NCI-H69 (cell line): ENCODE measurements at places on chromosomes 16 and 17.

DNA sequence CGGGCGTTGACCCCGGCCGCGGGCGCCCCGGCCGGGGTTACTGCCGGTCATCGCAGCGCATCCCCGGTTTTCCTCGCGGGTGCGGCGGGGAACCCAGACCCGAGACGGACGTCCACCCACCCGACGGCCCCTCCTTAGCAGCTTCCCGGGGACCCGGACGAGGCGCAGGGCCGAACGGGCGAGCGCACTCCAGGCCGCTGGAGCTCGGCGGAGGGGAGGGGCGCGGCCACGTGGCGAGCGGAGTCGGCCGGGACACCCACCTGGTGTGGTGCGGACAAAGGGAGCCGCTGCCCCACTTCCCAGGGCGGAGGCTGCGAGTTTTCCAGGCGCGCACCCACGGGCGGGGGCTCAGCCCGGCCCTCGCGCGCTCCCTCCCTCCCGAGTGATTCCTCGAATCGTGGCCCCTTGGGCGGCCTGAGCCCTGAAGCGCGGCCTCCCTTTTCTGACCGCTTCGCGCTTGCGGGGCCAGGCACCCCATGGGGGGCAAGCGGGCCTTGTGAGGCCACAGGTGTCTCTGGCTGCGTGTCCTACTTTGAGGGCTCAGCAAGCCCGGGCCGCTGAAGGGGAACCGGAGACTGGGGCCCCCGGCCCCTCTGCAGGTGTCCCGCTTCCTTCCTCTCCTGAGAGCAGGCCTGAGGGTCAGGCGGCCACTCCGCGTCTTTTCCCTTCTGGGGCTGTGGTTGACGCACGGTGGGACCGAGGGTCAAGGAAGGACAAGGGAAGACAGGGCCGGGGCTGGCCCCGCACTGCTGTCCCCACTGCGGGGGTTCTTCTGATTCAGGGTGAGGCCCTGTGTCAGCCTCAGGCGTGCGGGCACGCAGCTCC, 1.1 kb upstream of the FASN start:
- peak; percentile 84 for DNase-seq

GRCh38 chr17:9232155-9232475, 210.8 kb downstream of the NTN1 start:
- no peak for DNase-seq

DNA sequence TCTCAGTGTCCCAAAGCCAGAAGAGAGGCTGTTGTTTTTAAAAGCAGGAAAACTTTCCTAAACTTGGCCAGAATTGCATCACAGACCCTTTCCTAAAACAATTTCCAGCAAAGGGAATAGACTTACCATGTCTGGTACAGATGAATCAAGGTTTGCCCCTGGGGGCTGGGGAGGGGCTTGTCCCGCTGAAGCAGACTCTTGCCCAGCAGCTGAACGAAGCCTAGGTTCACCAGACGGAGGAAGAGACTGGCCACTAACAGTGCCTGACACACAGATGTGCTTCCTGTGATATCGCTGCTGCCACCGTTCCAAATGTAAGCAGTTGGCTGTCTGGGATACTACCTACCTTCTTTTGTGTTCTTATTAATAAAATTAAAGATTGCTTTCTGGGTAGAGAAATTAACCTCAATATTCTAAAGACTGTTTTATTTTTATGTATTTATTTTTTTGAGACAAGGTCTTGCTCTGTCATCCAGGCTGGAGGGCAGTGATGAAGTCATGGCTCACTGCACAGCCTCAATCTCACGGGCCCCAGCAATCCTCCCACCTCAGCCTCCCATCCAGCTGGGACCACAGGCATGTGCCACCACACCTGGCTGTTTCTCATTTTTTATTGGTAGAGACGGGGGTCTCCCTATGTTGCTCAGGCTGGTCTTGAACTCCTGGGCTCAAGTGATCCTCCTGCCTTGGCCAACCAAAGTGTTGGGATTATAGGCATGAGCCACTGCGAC, 13.5 kb downstream of the PRCD start:
- no peak for DNase-seq

- no peak for DNase-seq
Measured at GRCh38 chr16:48426244-48427141, 41.3 kb upstream of the SIAH1 start.

DNA sequence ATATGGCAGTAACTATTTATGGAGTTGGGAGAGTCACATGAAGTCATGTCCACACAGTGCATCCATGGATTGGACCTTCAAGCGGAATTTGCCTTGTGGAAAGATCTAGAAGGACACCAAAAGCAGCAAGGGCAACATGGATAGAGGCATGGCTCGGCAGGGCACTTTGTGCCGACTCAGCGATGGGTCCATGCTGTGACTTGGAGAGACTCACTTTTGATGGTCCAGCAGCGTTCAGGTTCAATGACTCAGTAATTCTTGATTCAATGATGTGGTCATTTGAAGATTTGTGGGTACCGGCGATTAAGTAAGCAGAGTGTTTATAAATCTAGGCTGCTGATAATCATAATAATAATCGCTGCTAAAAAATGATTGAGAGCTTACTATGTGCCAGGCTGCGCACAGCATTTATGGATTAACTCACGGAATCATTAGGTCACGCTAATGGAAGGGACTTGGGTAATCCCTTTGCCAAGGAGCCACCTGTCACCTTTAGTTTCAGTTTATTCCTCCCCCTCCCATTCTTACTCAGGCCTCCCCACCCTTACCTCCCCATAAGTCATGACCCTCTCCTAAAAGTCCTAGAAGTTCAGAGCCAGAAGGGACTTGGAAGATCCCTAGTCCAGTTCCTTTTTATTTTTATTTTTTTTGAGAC, 127.5 kb upstream of the CRHR1 start:
- DNase-seq, result no peak

- peak; percentile 66 for DNase-seq
Measured at GRCh38 chr17:34420254-34420766, 57.3 kb upstream of the CCL1 start.

DNA sequence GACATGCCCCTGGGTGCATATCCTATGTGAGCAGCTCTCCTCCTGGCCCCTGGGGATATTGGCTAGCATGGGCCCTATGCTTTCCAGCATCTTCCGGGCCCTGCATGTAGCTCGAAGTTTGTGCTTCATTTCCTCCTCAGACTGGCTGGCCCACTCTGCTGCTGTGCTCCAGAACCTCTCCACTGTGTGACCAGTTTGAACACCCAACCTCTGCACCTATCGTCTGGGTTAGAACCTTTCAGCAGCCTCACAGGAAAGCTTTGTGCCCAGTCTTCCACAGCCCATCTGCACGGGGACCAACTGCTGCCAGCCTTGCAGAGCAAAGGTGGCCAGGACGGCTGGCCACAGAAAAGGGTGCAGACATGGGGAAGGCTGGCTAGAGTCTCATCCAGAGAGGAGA, 10.2 kb upstream of the CLEC18B start:
- no peak for DNase-seq

- no peak for DNase-seq
Measured at GRCh38 chr16:30046178-30046577, 15.1 kb upstream of the TLCD3B start.

- DNase-seq, result peak; percentile 61
Measured at GRCh38 chr17:73595479-73595878, 48.8 kb downstream of the SDK2 start.

GRCh38 chr17:32266051-32266388, 388 bp downstream of the RHBDL3 start:
- DNase-seq, result peak; percentile 50

- DNase-seq, result no peak
Measured at GRCh38 chr17:2978991-2979390, 84.4 kb downstream of the OR1D5 start.

- no peak for DNase-seq
Measured at GRCh38 chr17:41419716-41420115, 4.7 kb downstream of the KRT37 start.

DNA sequence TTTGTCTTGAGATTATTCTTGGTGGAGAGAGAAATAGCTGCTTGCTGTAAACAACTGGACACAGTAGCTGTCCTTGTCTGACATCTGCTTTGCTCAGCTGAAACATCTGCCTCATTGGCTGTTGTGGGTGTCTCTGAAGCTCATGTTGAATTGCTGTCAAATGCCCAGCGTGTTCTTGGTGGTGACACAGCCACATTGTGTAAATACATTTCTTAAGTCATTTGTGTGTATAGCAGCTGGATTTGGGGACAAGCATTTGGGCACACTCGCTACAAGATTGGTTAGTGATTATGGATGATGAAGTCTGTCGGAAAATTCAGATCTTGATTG, 5.3 kb downstream of the FAM234A start:
- no peak for DNase-seq

- DNase-seq, result peak; percentile 68
Measured at GRCh38 chr16:85206472-85207356, 94.4 kb upstream of the CIBAR2 start.

- DNase-seq, result peak; percentile 70
Measured at GRCh38 chr16:12833926-12834325, 30.2 kb upstream of the CPPED1 start.

DNA sequence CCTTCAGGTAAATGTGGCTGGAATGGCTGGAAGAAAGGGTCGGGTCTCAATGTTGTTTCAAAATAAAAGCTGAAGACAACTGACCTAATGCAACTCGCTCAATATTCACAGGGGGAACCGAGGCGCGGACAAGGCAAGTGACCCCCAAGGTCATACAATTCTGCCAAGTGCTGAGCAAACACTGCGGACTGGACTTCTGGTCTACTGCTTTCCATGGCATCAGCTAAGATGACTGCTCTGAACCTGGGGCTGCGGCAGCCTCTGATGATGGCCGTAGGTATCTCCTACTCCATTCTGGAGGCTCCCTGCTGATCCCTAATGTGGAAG, 21.9 kb downstream of the CA4 start:
- DNase-seq, result no peak

DNA sequence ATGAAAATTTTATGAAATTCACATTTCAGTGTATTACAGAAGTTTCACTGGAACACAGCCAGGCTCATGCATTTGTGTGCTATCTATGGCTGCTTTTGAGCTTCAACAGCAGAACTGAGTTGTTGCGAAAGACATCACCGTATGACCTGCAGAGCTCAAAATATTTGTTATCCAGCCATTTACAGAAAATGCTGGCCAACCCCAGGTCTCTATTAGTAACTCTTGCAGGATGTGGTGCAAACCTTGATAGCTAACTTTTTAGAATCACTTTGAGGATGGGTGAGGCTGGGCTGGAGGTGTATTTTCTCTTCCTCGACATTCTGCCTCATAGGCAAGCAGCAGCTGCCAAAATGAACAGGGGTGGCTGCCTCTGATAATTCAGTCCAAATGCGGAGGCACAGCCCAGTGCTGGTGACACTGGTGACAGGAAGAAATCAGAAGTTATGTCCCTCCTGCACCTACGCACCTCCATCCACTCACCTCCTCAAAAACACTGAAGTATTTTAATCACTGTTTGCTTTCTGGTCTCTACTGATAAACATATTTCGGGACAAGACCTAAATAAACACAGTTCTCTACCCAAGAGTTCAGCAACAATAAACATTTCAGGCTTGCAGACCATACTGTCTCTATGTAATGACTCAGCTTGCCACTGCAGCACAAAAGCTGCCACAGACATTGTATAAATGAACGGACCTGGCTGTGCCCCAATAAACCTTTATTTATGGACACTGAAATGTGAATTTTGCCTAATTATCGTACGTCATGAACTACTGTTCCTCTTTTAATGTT, 28.5 kb downstream of the ARHGAP17 start:
- no peak for DNase-seq

- DNase-seq, result peak; percentile 88
Measured at GRCh38 chr17:50603340-50603739, 31.3 kb upstream of the ABCC3 start.

DNA sequence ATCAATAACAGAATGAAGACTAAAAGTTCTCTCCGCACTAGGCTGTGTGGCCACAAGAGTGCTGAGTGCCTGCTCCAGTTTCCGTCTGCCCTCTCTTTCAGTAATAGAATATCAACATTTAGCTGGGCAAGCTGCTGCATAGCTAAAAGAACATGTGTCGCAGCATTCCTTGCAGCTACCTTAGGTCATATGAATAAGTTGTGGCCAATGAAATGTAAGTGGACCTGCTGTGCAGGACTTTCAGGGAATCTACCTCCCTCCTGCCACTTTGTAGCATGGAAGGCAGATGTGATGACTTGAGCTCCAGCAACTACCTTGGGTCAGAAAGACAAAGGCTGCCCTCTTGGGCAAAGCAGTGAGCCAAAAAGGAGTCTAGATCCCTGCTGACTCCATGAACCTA, 25.4 kb downstream of the SLC39A11 start:
- no peak for DNase-seq

- no peak for DNase-seq
Measured at GRCh38 chr17:81075307-81075706, 40.4 kb downstream of the BAIAP2 start.

DNA sequence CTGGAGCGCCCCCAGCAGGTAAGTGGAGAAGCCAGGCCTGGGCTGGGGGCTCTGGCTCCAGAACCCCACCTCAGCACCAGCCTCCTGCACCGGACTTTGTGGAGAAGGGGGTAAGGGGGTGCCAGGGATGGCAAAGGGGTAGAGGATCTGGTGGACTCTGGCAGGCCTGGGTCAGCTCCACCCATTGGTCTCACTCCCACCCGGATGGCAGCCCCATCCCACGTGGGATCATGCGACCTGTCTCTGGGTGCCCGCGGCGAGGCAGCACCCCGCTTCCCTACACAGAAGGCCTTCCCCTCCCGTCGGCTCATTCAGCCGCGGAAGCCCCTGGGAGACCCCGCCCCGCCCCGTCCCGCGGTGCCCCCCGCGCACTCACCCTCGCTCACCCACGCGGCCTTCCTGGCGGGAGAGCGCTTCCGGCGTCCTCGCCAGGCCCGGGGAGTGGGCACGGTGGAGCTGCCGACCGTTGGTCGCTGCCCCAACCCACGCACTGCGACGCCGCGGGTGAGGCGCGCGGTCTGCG, 498 bp upstream of the PLEKHG4 start:
- peak; percentile 74 for DNase-seq

DNA sequence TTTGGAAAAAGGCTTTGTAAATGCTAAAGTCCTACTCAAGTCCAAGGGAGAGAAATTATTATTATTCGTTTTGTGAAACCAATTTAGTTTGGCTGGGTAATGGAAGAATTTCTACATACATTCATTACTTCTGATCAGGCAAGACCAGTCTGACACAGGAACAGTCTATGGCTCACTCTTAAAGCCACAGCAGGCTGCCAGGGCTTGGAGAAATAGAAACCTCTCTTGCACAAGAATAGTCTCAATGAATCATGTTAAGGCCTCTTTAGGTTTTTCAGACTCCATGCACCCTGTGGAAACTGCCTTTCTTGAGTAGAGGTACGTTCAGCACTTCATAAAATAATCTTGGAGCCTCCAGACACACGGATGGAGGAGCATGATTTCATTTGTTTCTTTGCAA, 167.7 kb downstream of the IRX3 start:
- DNase-seq, result no peak

- no peak for DNase-seq
Measured at GRCh38 chr17:59642565-59642964, 22.9 kb downstream of the CLTC start.

GRCh38 chr16:84045001-84045817, 2.6 kb upstream of the SLC38A8 start:
- no peak for DNase-seq
